Liver (tissue), 10 donors: ENCODE measurements at places on chromosomes 6 and 20.

DNA sequence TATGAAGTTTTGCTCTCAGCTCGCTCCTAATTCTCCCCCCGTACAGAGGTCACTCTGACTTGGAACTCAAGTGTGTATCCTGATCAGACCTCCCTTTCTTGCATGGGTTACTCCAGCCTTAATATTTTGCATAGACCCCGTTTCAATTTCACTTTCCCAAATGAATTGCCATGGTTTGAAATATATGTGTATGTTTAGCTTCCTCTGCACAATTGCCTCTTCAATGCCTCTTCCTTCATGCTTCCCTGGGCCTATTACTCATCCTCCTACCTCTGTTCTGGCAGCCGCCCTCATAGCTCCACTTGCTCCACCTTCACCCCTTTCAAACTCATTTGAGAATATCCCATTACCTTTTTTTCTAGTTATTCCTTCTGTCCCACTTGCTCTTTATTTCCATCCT is 90.0 kb upstream of the SAMD5 start:
- no peak for DNase-seq

GRCh38 chr20:3070725-3071124 is 695 bp upstream of the OXT start:
- no peak for DNase-seq

- DNase-seq, result no peak
These were observed 75.9 kb downstream of the TAF4 start for GRCh38 chr20:61989741-61990140.

DNA sequence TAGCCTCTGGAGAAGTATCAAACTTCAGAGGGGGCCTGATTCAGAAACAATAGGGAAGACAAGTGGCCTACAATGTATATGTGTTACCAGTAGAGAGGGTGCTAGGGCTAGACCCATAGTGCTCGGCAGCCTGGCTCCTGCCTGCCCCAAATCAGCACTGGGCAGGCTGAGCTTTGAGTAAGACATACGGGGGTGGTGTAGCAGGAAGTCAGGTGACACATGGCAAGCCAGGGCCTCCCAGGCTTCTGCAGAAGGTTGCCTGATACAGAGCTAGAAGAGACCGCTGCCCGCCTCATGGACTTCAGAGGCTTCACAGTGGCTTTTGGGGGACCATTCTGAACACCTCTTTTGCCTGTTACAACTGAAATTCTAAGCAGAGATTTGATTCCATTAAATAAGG is 43.4 kb downstream of the RALY start:
- no peak for DNase-seq

- DNase-seq, result no peak
These were observed 96.5 kb downstream of the ERMARD start for GRCh38 chr6:169847901-169848311.

DNA sequence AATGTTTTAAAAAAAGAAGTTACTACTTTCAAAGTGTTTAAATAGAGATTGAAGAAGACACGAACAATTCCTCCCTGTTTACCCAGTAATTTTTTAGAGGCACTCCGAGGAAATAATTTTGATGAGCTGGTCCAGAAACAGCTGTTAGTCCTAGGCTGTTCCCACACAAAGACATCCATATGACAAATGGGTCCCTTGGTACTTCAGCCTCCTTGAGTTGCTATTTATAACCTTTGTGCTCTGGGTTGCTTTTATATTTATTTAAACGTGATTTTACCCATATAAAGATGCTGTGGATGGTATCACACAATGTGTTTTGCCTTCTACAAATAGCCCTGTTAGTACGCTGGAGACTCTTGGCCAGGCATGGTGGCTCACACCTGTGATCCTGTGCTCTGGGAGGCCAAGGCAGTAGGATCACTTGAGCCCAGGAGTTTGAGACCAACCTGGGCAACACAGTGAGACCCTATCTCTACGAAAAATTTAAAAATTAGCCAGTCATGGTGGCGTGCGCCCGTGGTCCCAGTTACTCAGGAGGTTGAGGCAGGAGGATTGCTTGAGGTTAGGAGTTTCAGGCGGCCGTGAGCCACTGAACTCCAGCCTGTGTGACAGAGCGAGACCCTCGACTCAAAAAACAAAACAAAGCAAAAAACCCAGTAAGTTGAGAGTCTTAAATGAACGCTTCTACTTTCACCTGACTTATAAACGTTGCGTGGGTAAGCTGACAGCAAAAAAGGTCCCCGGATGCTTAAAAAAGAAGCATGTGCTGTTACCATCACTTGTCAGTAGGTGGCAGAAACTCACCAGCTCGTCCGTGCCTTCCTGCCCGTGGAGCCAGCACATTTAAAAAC is 56.9 kb upstream of the ARMH2 start:
- DNase-seq, result peak; percentile 43

DNA sequence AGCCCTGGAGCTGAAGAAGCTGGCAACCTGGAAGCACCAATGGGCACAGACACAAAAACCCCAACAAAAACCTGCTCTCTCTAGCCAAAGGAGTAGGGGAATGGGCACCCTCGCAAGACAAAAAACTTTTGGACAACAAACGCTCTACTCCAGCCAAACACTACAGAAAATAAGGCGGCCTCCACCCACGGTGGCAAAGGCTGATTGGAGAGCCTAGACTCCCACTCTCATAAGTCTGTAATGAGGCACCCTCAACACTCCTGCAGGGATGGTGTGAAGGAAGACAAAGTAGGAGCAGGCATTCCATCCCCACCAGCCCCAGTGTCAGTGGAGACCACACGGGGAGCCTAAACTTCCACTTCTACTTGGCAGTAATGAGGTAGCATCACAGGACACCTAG is 8.8 kb downstream of the TTI1 start:
- no peak for DNase-seq

GRCh38 chr6:83601119-83601518 is 88.8 kb downstream of the PRSS35 start:
- DNase-seq, result no peak

- DNase-seq, result no peak
These were observed 262.4 kb upstream of the SUPT3H start for GRCh38 chr6:45640081-45640491.

DNA sequence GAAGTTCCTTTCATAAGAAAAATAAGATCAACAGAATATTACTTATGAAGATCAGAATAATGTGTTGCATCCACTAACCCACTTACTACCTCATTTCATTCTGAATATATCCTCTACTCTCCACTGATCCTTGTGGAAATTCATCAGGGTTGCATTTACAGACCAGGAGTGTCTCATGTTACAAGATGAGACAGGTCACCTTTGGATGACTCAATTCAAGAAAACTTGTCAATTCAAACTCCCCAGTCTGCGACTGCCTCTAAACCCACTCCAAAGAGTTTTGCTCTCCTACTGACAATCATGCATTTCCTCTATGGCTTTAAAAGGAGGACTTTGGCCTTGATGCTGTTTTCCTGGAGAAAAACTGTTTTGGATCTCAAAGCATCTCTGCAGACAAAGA is 68.4 kb downstream of the ID4 start:
- DNase-seq, result no peak

DNA sequence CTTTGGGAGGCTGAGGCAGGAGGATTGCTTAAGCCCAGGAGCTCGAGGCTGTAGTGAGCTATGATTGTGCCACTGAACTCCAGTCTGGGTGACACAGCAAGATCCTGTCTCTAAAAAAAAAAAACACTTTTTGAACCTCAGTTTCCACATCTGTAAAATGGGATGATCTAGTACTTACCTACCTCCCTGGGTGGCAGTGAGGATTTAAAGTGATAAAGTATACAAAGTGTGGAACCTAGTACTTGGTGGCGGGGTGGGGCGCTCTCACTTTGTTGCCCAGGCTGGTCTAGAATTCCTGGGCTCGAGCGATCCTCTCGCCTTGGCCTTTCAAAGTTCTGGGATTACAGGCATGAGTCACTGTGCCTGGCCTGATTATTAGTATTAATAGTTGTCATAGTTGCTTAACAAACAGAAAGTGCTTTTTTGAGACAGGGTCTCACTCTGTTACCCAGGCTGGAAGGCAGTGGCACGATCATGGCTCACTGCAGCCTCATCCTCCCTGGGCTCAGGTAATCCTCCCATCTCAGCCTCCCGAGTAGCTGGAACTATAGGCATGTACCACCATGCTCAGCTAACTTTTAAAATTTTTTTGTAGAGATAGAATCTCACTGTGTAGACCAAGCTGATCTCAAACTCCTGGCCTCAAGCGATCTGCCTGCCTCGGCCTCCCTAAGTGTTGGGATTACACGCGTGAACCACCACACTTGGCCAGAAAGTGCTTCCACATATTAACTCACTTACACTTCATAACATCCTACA is 7.0 kb upstream of the PLTP start:
- DNase-seq, result no peak

DNA sequence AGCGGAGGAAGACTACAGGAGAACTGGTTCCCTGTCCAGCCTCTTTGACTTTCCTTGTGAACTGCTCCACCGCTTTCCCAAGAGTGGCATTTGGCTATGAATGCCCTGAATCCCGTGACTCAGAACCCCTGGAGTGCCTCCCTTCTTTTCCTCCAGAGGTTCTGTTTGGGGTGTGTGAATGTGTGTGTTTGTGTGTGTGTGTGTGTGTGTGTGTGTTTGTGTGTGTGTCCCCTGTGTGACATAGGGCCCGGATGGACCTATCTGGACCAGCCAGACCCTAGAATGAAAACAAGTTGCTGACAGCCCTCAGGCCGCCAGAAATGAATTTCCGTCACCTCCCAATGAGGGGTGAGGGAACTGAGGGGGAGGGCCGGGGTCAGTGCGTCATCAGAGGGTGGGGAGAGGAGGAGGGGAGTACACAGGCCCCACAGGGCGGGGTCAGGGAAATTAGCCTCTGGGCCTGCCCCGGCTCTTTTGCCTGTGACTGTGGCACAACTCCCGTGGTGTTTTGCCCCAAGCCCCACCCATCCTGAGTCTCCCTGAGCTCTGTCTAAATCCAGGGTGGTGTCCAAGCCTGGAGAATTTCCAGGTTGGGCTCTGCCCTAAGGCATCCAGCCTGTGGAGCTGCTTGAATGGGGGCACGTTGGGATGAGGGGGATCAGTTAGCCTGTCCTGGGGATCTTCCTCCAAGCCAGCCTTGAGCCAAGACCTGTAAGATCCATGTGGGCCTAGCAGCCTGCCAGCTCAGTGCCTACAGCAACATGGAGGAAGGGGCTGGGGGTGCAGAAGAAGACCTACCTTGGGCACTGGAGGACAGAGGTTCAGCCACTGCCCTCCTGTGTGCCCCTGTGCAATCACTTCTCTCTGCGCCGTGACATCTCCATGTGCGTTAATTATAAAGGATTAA is 15.2 kb upstream of the MRPS18A start:
- peak; percentile 83 for DNase-seq

GRCh38 chr6:122621638-122622037 is 11.4 kb downstream of the PKIB start:
- no peak for DNase-seq

- DNase-seq, result no peak
These were observed 312.4 kb downstream of the UTRN start for GRCh38 chr6:144597511-144597910.

GRCh38 chr6:87155842-87156815 is 764 bp downstream of the ZNF292 start:
- peak; percentile 51 for DNase-seq

DNA sequence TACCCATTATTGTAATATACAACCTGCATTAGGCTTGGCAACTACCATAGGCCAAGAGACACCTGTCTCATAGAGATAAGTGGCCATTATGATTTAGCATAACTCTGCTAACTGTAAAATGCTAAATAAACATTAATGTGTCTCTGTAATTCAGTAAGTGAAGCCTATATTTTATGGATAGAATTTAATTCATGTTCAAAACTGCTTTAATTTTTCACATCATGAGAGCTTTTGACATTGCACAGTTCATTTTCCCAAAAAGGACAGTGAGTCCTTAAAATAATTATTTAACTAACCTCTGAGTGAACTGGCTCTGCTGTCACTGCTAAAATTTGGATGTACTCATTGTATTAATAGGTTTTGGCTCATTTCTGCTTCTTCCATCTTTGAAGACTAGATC is 41.4 kb upstream of the TMX4 start:
- no peak for DNase-seq

- no peak for DNase-seq
These were observed 86.3 kb upstream of the IRAK1BP1 start for GRCh38 chr6:78781001-78781400.

DNA sequence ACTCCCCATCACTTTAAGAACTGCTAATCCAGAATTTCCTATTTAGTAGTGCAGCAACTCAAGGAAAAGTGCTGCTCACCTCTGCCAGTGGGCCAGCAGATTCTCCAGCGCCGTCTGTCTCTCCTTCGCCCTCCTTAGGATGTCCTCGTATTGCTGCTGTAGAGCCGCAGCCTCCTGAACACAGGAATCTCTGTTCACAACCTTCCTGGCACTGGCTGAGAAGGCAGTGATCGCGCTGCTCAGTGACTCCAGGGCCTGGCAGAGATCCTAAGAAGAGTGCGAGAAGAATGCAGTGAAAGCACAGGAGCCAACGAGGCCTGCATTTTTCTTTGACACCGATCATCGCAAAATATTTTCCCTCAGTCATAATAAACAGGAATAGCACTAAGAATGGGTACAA is 209.0 kb downstream of the SYNE1 start:
- no peak for DNase-seq

- DNase-seq, result no peak
These were observed 423.2 kb downstream of the RFPL4B start for GRCh38 chr6:112770308-112770707.

- no peak for DNase-seq
These were observed 447.1 kb downstream of the QKI start for GRCh38 chr6:163861627-163862026.

GRCh38 chr20:6086868-6087267 is 33.0 kb upstream of the LRRN4 start:
- DNase-seq, result no peak

GRCh38 chr20:23043376-23043775 is 6.1 kb downstream of the THBD start:
- peak; percentile 52 for DNase-seq

- DNase-seq, result peak; percentile 73
These were observed at the start of gene SNAP25 for GRCh38 chr20:10218536-10219451. TSS of gene SNAP25 (plus strand) at chr20:10218830. CDS start at chr20:10275492, 56,662 bp downstream.

DNA sequence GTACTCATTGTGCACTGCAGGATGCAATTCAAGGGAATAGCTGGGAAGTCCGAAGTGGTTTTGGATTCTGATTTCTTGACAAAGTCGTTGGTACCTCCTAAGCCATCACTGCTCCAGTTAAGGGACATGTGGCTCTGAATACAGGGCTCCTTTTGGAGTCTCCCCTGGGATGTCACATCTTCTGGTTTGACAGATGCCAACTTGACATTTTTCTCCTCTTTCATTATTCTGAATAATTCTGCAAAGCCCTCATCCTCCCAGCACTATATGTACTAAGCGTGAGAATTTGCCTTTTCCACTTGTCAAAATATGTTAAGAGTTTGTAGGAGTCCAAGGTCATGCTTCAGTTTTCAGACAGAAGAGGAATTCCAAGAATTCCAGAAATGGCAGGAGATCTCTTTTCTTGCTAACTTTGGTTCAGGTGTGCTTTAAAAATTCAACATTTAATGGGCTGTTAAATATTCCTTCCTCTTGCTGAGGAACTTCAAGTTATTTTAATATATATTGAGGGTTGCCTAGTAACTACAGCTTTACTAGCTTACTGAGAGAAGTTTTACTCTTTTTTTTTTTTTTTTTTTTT is 38.7 kb downstream of the DOK5 start:
- no peak for DNase-seq

GRCh38 chr6:90701146-90701781 is 114.4 kb upstream of the MAP3K7 start:
- DNase-seq, result no peak

- DNase-seq, result no peak
These were observed 97.4 kb downstream of the FILIP1 start for GRCh38 chr6:75396005-75396800.

GRCh38 chr6:96520171-96521115 is 1.2 kb upstream of the UFL1 start:
- DNase-seq, result no peak
